ENCODE measurements at places on chromosomes 2 and 18.
A peak's percentile ranks its signal among the peaks of the same experiment; 100 is the strongest.

- DNase-seq, result no peak
Measured at GRCh38 chr2:203578759-203579643, 43.9 kb upstream of the RAPH1 start.

- no peak for DNase-seq
Measured at GRCh38 chr2:7857904-7858303, 824.0 kb upstream of the ID2 start.

DNA sequence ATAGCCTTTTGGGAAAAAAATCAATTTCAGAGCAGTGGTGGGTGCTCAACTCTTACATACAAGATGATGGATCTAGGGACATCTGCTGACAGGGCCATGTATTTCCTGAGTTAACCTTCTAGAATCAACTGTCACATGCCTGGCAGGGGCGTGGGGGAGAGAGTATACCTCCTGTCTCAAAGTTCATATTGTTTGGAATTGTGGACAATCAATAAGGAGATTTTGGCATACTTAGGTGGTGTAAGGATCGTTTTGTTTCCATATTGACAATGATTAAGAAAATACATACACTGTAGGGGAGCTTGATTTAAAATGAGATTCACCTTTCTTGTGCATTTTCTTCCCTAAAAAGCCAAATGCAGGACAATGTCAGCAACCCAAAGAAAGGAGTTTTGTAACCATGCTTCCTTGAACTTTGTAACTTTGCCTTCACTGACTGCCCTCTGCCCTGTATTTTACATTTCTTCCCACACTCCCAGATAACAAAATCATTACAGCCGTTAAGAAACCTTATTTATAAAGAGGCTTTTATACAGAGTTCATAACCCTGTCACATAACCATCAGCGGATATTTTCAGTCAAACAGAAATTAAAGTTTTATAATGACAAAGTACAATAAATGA, 88.4 kb downstream of the MEP1B start:
- DNase-seq, result no peak

DNA sequence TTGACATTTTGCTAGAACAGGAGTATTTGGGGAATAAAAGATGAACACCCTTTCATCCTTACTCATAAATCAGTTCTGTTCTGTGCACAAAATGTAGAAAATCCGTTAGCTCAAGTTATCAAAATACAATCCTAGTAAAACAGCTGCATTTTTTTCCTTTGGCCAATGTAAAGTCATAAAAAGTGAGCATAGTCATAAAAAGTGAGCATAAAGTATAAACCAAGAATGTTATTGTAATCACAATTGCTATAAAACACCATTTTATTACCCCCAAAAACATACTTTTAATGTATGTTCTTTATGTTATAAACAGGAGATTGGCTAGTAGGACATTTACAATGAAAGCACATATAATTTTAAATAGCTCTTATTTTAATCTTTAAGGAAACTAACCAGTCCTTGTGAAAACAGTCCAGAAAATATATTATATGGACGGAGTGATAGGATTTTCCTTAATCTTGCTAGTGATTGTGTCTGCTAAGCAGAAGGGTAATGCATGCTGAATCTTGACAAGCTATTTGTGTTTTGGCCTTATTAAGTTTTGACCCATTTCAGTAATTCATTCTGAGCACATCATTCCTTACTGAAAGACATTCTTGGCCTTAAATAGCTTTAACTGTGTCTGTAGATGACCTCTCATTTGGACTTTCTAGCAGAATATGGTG, 891.8 kb downstream of the DSC3 start:
- no peak for DNase-seq

GRCh38 chr2:237043866-237044265, 41.8 kb upstream of the COPS8 start:
- DNase-seq, result no peak

- peak; percentile 20 for DNase-seq
Measured at GRCh38 chr2:111535404-111535803, 348.6 kb downstream of the ANAPC1 start.

- no peak for DNase-seq
Measured at GRCh38 chr2:71863396-71863795, 284.3 kb downstream of the CYP26B1 start.

GRCh38 chr2:159072795-159073194, 104.4 kb downstream of the TANC1 start:
- DNase-seq, result peak; percentile 43

DNA sequence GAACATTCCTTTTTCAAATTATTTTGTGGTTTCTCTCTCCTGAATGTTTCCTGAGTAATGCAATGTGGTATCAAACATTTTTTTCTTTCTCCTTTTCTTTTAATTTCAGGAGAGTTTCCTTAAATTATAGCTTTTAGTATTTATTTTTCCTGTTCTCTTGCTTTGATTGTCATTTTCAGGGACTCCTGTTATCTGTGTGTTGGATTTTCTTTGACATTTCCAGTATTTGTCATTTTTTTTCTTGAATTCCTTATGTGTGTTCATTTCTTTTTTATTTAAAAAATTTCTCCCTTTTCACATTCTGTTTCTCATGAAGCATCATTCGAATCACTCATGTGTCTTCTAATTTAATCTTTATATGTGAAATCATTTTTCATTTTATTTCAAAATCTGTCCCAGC, 61.0 kb downstream of the NPPC start:
- DNase-seq, result no peak

DNA sequence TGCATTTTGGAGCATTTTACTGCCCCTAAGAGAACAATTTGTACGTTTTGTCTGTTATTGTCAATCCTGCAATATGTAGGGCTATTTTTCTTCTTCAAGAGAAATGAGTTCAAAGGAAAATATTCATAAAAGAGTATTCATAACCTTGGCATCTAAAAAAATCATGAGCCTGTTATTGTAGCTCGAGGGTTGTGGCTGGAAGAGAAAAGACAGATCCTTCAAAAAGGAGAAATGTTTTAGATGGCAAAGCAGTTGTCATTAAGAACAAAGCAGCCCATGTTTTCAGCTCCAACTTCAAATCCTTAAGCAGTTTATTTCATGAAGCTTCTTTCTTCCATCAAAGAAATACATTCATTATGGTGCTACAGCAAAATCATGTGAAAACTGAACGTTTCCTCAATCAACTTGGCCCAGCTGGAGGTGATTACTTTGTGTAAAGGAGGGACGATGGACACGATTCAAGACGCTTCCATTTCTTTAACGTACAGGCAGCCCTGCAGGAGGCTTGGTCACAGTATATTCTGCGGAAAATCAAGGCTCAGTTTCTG, 31.4 kb downstream of the QPCT start:
- no peak for DNase-seq

DNA sequence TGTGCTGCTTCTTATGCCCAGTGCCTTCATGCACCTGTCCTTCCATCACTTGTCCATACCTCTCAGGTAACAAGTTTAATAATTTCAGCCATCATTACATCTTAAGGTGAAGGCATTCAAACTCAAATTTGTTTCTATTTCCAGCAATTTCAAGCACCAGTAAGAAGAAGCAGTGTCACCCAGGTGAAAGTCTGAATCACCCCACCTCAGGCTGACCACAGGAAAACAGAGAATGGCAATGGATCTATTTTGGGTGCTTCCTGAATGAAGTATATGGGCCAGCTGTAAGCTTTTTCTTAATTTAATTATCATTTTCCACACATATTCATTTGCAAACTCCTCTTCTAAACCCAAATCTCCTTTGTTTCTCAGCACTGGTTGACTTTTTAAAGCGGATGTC, 372.7 kb upstream of the SOX11 start:
- DNase-seq, result no peak

DNA sequence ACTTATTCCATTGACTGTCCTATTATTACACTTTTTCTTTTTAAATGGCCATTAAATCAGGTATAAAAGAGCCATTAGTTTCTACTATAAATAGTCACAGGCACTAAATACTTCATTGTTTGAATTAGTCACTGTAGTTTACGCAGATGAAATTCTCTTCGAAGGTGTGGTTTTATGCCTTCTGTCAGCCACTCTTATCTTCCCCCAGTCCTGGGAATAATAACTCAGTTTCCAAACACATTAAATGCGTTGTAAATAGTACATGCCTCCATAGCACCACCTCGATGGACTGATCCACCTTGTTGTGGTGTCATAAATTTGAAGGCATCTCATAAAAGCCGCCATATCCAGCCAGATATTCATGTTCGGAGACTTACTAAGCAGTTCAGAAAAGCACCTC, 72.1 kb upstream of the PARD3B start:
- no peak for DNase-seq

GRCh38 chr2:6883448-6884122, 6.0 kb downstream of the RSAD2 start:
- no peak for DNase-seq

GRCh38 chr18:2032036-2032435, 539.3 kb downstream of the METTL4 start:
- DNase-seq, result no peak

- DNase-seq, result no peak
Measured at GRCh38 chr2:172561270-172561669, 5.4 kb downstream of the PDK1 start.
